SK-N-MC (cell line): ENCODE measurements at places on chromosomes 3 and 15.

GRCh38 chr15:59741274-59741906, 52.3 kb upstream of the BNIP2 start:
- DNase-seq, result no peak

DNA sequence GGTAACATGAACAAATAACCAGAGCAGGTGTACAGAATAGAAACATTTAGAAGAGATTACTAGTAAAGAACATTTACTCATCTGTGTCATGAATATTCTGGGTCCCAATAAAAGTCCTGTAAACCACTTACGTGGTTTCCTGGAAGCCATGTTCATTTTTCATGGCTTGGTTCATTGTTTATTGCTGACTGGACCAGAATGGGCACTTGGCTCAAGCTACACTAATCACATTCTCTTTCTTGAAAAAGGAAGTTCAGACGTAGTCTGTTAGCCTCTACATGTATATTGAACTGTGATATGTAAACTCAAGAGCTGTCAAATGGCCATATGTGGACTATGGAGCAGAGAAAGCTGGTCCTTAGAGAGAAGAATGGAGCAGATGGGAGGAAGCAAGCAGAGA, 138.3 kb upstream of the FAM3D start:
- no peak for DNase-seq

GRCh38 chr15:38377636-38378035, 76.3 kb upstream of the FAM98B start:
- DNase-seq, result no peak

GRCh38 chr3:123764647-123765046, 119.5 kb downstream of the MYLK start:
- DNase-seq, result no peak
